Hypothalamus (tissue), 51 donors: ENCODE measurements at places on chromosomes 11 and 22.

GRCh38 chr11:5631417-5631816 lies 6.6 kb downstream of the TRIM34 start:
- DNase-seq = no peak

- DNase-seq = peak; percentile 50
Measured at GRCh38 chr11:17013548-17014320, 480 bp downstream of the PLEKHA7 start.

GRCh38 chr11:33064033-33064825 lies 24.9 kb downstream of the TCP11L1 start:
- DNase-seq = no peak

DNA sequence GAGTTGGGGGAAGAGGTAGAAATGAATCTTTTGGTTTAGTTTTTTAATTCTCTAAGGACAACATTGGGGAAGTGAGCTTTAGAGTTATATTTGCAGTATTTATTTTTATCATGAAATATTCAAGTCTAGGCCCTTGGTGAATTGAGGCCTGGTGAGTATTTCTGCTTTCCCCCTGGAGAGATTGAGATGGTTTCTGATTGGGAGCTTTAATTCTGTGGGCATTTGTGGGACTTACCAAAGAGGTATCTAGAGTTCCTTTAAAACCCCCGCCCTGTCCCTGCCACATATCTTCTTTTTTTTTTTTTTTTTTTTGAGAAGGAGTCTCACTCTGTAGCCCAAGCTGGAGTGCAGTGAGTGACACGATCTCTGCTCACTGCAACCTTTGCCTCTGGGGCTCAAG lies 9.6 kb downstream of the ACO2 start:
- no peak for DNase-seq

- no peak for DNase-seq
Measured at GRCh38 chr11:860234-861104, 17.8 kb downstream of the TSPAN4 start.

- no peak for DNase-seq
Measured at GRCh38 chr11:12581923-12582322, 92.3 kb upstream of the TEAD1 start.

DNA sequence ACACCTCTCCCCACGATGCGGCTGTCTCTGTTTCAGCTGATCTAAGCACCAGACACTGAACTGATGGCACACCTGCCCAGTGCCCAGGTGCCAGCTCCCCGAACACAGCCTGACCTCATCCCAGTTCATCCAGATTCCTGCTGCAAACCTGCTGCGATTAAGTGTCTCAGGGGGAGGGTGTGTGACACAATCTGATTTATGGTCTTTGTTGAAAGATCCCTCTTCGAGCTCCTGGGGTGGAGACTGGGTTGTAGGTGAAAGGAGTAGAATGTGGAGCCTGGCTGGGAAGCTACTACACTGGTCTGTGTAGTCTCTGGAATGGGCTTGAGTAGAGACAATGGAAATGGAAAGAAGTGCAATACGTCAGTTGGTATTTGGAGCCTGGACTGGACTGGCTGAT lies 390.3 kb downstream of the SHANK2 start:
- DNase-seq = no peak

DNA sequence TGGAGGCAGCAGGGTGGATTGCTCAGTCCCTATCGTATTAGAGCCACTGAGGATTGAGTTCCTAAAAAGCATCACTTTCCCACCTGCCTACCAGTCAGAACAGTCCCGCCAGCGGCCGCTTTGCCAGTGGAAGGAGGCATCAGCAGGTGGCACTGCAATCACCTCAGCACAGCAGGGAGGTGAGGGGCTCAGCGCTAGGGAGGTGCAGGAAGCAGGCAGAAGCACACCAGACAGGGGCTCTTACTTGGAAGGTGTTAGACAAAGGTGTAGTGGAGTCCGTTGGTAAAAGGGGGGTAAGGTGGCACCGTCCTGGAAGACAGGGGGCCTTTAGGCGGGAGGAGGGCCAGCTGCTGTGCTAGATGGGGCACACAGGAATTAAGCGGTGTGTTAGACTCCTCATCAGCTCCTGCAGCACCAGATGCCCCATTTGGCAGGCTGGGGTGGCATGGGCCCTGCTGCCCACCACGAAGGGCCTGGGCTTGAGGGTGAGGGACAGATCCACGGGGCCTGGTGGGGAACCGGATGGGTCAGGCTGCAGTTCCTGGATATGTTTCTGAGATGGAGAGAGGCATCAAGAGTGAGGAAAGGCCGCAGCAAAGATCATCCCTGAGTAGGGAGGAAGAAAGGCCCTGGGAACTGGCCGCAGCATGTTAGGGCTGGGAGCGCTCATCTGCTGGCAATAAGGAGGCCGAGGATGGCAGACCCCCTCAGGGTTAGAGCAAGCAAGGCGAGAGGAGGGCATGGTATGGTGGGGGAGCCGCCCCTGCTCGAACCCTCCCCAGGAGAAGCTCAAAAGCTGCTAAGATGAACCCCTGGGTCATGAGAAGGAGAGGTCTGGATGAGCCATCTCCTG lies 42.5 kb downstream of the C11orf58 start:
- no peak for DNase-seq

DNA sequence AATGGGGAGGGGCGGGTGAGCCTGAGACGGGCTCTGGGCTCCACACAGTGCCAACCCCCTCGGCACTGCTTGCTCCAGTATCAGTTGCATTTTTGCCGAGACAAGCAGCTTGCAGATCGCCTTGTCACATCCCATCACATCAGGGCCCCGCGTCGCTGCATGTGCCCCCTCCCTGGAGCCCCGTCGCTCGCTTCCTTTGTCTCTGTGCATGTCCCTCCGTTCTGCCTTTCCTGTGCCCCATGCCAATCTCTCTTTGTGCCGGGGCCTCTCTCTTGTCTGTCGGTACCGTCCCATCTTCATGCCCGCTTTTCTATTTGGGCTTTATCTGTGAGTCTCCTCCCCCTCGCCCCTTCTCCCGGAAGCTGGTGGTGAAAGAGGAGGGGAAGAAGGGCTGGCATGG lies 202.2 kb downstream of the CEP164 start:
- DNase-seq = no peak

- no peak for DNase-seq
Measured at GRCh38 chr22:42171946-42172719, 41.5 kb upstream of the CYP2D6 start.

DNA sequence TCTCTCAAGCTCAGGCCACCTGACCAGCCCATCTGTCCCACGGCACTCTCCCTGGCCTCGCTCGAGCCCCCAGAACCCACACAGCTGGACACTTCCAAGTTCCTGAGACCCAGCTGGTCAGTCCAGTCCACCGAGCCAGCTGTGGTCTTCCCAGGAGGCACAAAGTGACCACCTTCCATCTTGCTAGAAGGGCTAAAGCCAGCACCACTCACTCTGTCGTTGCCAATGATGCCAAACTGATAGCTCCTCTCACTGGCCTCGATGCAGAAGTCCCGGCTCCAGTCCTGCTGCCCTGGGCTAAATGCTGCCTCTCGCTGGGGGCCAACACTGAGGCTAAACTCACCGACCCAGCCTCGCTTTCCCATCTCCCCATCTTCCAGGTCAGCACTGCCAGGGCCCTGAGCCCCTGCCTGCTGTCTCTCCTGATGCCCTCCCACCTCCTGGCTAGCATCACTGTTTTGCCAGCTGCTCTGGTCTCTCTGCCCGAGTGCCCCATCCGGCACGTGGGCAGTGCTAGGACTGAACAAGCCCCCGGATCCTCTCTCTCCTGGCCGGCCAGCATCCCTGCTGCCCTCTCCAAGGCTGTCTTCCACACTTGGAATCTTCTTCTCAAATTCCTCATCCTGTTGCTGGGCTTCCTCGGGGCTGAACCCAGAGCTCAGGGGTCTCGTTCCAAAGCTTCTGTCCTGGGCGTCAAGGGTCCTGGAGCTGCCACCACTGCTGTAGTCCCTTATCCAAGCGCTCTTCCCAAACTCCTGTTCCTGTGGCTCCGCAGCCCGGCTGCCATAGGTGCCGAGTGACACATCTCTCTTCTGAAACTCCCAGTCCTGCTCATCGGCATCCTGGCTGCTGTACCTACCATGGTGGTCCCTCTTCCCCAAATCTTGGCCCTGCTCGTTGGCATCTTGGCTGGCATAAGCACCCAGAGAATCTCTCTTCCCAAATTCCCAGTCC lies 15.4 kb downstream of the TNKS1BP1 start:
- no peak for DNase-seq

DNA sequence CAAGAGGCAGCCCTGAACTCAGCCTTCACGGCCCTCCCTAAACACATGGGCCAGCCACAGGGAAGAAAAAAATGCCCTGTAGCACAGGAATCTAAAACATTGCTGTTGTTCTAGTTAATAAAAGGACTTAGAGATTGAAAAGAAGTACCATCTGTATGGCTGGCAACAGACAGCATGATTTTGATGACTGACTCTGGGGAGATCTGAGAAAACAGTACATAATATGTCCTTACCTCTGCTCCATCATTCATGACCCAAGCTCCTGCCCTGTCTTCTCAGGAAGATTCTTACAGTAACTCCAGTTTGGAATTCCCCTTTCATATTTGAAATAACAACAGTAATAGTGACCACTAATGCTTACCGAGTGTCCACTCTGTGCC lies 244.2 kb downstream of the ETS1 start:
- DNase-seq = no peak

GRCh38 chr11:24589064-24589463 lies 92.2 kb downstream of the LUZP2 start:
- DNase-seq = no peak

GRCh38 chr11:14894657-14895598 lies 2.9 kb upstream of the CYP2R1 start:
- no peak for DNase-seq

- DNase-seq = no peak
Measured at GRCh38 chr11:66835768-66836405, 7.4 kb upstream of the RCE1 start.

GRCh38 chr11:11311169-11311568 lies 41.9 kb downstream of the CSNK2A3 start:
- no peak for DNase-seq

DNA sequence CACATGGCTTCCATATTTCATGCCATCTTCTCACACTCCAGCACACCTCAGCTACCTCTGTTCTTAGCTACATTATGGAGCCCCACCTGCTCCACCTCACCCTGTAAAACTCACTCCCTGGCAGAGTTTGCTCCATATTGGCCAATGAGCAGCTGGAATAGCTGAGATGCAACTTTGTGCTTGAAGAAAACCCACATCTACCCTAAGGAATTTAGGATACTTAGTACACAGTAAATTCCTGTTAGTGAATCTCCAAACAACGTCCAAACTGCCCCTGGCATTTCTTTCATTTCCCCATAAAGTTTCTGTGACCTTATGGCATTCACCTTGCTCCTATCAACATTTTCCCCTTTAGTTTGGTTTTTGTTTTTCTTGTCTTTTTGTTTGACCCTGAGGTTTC lies 2.2 kb upstream of the VWCE start:
- no peak for DNase-seq

- no peak for DNase-seq
Measured at GRCh38 chr11:12478743-12479142, 101.4 kb downstream of the PARVA start.
